ENCODE measurements at places on chromosomes 12 and 14. TPM values are rescaled to one million over a fixed set of nuclear protein-coding genes. Genes with fewer than 3 reads are reported as not detected.

Gene GXYLT1
- 9.5 TPM for total RNA-seq

Gene SLC2A3
- 157 TPM for total RNA-seq

Gene SPPL3
- total RNA-seq: 45.0 TPM

- no peaks in the 10 kb centered on the region for H3K36me3 ChIP-seq
- H3K4me1 ChIP-seq: peaks cover 3% of the 10 kb centered on the region
- H3K4me3 ChIP-seq: no peak overlapping the region
- no peak for DNase-seq
- H3K27ac ChIP-seq: no peak overlapping the region
- H3K27me3 ChIP-seq: peaks cover 2% of the 10 kb centered on the region
Observed at GRCh38 chr12:2582631-2583030, 212.1 kb upstream of the FKBP4 start.

- no peaks in the 10 kb centered on the region for H3K27me3 ChIP-seq
- no peak for DNase-seq
- H3K27ac ChIP-seq: no peak overlapping the region
- no peaks in the 10 kb centered on the region for H3K4me1 ChIP-seq
Observed at GRCh38 chr12:112961074-112961473, 17.2 kb upstream of the OAS2 start.

DNA sequence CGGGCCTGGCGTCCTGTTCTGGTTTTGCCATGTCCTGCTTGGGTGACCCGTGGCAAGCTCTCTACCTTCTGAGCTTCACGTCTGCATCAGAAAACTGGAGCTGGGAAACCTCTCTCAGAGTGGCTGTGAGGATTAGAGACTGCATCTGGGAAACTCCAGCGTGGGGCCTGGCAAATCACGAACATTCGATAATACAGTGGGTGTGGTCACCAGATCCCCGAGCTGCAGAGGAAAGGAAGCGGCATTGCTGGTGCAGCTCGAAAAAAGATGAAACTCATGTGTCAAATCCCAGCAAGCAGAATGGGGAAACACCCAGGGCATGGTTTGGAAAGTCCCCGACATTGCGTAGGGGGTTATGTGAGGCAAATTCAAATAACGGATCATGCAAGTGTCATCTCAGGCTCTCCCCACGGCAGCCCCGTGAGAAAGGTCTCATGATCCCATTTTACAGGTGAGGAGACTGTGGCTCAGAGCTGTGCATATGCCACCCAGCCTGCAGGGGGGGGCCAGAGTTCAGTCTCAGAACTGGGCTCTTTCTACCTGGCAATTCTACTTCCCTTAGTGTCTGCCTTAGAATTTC, 98.1 kb upstream of the VRK1 start:
- no peaks in the 10 kb centered on the region for H3K36me3 ChIP-seq
- H3K4me3 ChIP-seq: no peak overlapping the region
- no peak overlapping the region for H3K27ac ChIP-seq

GRCh38 chr14:66117600-66117999, 368.6 kb upstream of the CCDC196 start:
- no peak overlapping the region for H3K27ac ChIP-seq
- no peaks in the 10 kb centered on the region for H3K36me3 ChIP-seq
- H3K27me3 ChIP-seq: no peaks in the 10 kb centered on the region
- H3K4me1 ChIP-seq: no peaks in the 10 kb centered on the region

- H3K4me1 ChIP-seq: no peaks in the 10 kb centered on the region
- H3K27ac ChIP-seq: no peak overlapping the region
- DNase-seq: no peak
- H3K4me3 ChIP-seq: no peak overlapping the region
Observed at GRCh38 chr12:3326156-3326849, 164.7 kb upstream of the PRMT8 start.

DNA sequence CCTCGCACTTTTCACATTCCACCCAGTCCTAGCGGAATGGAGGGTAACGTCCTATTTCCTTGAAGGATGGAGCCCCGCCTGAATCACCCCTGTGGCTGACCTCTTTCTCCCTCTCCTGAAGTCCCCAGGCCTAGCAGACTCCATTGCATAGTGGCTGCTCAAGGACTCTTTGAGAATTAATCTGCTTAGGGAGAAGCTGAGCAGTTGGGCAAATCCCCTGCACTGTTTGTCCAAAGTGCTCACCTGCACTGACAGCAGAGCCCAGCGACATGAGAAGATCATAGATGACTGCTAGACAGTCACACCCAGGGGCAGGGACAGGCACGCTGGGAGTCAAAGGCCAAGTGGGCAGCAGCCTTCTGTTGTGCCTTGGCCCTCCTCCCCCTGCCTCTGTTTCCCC, 37.7 kb upstream of the DICER1 start:
- H3K4me1 ChIP-seq: no peaks in the 10 kb centered on the region
- H3K27ac ChIP-seq: no peak overlapping the region
- no peaks in the 10 kb centered on the region for H3K36me3 ChIP-seq
- H3K4me3 ChIP-seq: no peak overlapping the region
- H3K27me3 ChIP-seq: no peaks in the 10 kb centered on the region

- no peaks in the 10 kb centered on the region for H3K36me3 ChIP-seq
- H3K27me3 ChIP-seq: no peaks in the 10 kb centered on the region
- no peak for DNase-seq
- H3K4me1 ChIP-seq: peaks cover 2% of the 10 kb centered on the region
Observed at GRCh38 chr12:14263742-14264141, 101.7 kb upstream of the ATF7IP start.

DNA sequence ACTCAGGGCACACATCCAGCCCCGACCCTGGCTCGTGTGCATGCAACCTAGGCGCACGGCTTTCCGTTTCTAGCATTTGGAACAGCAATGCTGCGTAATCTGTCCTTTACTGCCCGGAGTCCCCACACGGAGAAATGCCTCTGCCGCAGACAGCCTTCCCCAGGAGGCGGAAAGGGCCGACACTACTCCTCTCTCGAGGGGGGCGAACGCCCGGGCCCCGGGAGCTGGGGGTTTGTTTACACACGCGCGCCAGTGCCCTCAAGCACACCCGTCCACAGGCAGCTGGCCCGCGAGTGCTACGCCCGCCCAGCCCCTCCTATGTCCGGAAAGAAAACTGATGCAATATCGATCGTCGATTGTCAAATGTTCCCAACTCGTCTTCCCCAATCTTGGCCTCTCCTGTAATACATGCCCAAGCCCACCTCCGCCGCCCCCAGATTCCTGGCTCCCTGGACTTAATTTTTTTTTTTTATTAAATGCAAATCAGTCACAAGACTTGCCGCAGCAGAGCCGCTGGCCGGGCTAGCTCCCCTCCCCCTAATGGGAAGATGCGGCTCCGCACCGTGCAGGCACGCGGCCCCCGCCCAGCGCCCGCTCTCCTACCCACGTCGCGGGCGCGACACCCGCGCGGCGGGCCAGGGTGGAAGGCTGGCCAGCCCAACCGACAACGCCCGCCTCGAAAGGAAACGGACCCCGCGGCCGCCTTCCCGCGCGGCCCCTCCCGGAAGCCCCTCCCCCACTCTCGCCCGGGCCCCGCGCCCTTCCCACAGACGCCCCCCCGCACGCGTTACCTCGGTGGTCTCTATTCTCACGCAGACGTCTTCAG, 642 bp downstream of the SLC38A2 start:
- H3K4me1 ChIP-seq: peaks cover 61% of the 10 kb centered on the region
- H3K36me3 ChIP-seq: peaks cover 34% of the 10 kb centered on the region
- H3K27me3 ChIP-seq: no peaks in the 10 kb centered on the region
